Colonic mucosa (tissue), 4 donors: ENCODE measurements at places on chromosomes 13 and 19. TPM values are rescaled to one million over a fixed set of nuclear protein-coding genes. Genes with fewer than 3 reads are reported as not detected.

Gene SLC39A3
- total RNA-seq, result 34.3 TPM

GRCh38 chr19:35671818-35672217, 5.5 kb downstream of the UPK1A start:
- peaks cover 18% of the 10 kb centered on the region for H3K27me3 ChIP-seq
- H3K4me3 ChIP-seq, result no peak overlapping the region
- no peaks in the 10 kb centered on the region for H3K4me1 ChIP-seq
- no peaks in the 10 kb centered on the region for H3K36me3 ChIP-seq
- no peak for DNase-seq

DNA sequence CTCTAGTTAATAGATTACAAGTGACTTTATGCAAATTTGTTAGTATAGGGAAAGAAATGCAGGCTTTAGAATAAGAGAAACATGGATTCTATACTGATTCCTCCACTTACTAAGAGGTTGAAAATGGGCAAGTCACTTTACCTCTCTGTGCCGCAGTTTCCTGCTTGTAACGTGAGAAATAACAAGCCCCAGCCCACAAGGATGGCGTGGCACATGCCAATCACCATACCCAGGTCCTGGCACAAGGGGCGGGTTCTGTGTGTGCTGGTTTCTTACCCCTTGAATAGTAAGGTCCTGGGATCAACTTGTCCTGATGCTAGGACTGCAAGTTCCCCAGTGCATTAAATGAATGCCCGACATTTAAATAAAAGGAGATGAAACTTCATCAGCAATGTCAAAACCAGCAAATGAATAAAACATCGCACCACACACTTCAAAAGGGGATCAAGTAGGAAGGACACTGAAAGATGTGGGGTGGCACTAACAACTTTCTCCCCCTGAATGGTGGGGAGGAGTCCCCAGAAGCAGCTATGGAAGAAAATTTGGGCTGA, 7.9 kb upstream of the SIGLEC9 start:
- no peak overlapping the region for H3K27ac ChIP-seq
- no peaks in the 10 kb centered on the region for H3K36me3 ChIP-seq
- no peak overlapping the region for H3K4me3 ChIP-seq

GRCh38 chr19:18846862-18847548, 15.2 kb downstream of the UPF1 start:
- H3K27ac ChIP-seq, result no peak overlapping the region
- H3K27me3 ChIP-seq, result no peaks in the 10 kb centered on the region
- H3K4me3 ChIP-seq, result no peak overlapping the region

- no peaks in the 10 kb centered on the region for H3K36me3 ChIP-seq
- no peaks in the 10 kb centered on the region for H3K27me3 ChIP-seq
- no peaks in the 10 kb centered on the region for H3K4me1 ChIP-seq
- no peak overlapping the region for H3K4me3 ChIP-seq
- no peak for DNase-seq
Observed at GRCh38 chr13:41117869-41118268, 14.7 kb downstream of the KBTBD6 start.

Gene ZNF181
- total RNA-seq, result 6.2 TPM

Gene B3GNT3
- total RNA-seq, result 108 TPM

- no peak overlapping the region for H3K27ac ChIP-seq
- no peaks in the 10 kb centered on the region for H3K4me1 ChIP-seq
- DNase-seq, result no peak
- no peaks in the 10 kb centered on the region for H3K36me3 ChIP-seq
- no peak overlapping the region for H3K4me3 ChIP-seq
Observed at GRCh38 chr19:16248380-16249023, 50.8 kb downstream of the AP1M1 start.

GRCh38 chr13:29227576-29227975, 367.9 kb downstream of the SLC7A1 start:
- H3K4me1 ChIP-seq, result no peaks in the 10 kb centered on the region
- H3K4me3 ChIP-seq, result no peak overlapping the region
- no peak for DNase-seq
- H3K27ac ChIP-seq, result no peak overlapping the region
- no peaks in the 10 kb centered on the region for H3K36me3 ChIP-seq
- H3K27me3 ChIP-seq, result no peaks in the 10 kb centered on the region

Gene BEST2
- total RNA-seq, result 22.6 TPM

Gene LDLR
- total RNA-seq, result 65.0 TPM

Gene PRR22
- 5.7 TPM for total RNA-seq

GRCh38 chr13:19810996-19811881, 28.5 kb upstream of the PSPC1 start:
- no peaks in the 10 kb centered on the region for H3K36me3 ChIP-seq
- no peak overlapping the region for H3K27ac ChIP-seq
- H3K27me3 ChIP-seq, result no peaks in the 10 kb centered on the region
- no peaks in the 10 kb centered on the region for H3K4me1 ChIP-seq
- H3K4me3 ChIP-seq, result no peak overlapping the region
- no peak for DNase-seq

GRCh38 chr19:19459707-19460251, 54.3 kb downstream of the GATAD2A start:
- no peak overlapping the region for H3K4me3 ChIP-seq
- no peak for DNase-seq
- H3K27me3 ChIP-seq, result no peaks in the 10 kb centered on the region
- H3K4me1 ChIP-seq, result peaks cover 50% of the 10 kb centered on the region
- peak overlapping the region; percentile 74 for H3K27ac ChIP-seq

DNA sequence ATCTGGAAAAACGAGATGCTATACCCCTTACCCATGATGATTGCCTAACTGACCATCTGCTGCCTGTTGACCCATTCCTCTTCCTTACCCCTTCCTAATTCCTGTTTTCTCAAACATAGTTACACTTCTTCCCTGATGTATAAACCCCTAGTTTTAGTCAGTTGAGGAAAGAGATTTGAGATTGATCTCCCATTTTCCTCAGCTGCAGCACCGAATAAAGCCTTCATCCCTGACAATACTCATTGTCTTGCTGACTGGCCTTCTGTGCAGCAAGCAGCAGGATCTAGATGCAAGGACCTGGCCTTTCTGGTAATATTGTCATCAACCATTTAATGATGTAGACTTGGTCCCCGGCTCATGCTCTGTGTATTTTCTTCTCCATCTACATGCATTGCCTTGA, 999 bp upstream of the ZNF264 start:
- peaks cover 7% of the 10 kb centered on the region for H3K36me3 ChIP-seq
- no peaks in the 10 kb centered on the region for H3K27me3 ChIP-seq
- no peak overlapping the region for H3K27ac ChIP-seq

Gene TMC4
- total RNA-seq, result 165 TPM

- no peaks in the 10 kb centered on the region for H3K4me1 ChIP-seq
- H3K27me3 ChIP-seq, result no peaks in the 10 kb centered on the region
- H3K27ac ChIP-seq, result no peak overlapping the region
- H3K4me3 ChIP-seq, result no peak overlapping the region
Observed at GRCh38 chr13:80550971-80551441, 210.1 kb upstream of the SPRY2 start.

- H3K4me1 ChIP-seq, result no peaks in the 10 kb centered on the region
- no peaks in the 10 kb centered on the region for H3K27me3 ChIP-seq
- H3K27ac ChIP-seq, result no peak overlapping the region
- DNase-seq, result no peak
Observed at GRCh38 chr13:27775943-27776342, 16.3 kb upstream of the GSX1 start.

Gene GSX1
- total RNA-seq, result not detected

DNA sequence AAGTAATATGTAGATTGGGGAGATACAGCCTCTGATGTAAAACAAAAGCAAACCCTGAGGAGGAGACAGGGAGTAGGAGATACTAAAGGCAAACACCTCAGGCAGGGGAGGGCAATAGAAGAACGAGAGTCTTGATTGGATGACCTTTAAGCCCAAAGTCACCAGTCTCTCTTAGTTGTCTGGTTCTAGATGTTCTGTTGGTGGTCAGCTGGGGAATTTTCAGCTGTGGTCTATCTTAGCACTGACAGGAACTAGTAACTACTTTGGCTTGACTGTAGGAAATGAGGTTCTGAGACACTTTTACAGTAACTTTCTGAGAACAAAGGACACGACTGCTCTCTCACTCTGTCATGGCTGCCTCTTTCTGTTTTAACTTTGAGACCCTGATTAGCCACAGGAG, 290.7 kb upstream of the MIR17HG start:
- H3K27ac ChIP-seq, result no peak overlapping the region
- no peaks in the 10 kb centered on the region for H3K36me3 ChIP-seq
- no peaks in the 10 kb centered on the region for H3K4me1 ChIP-seq
- H3K4me3 ChIP-seq, result no peak overlapping the region
- H3K27me3 ChIP-seq, result no peaks in the 10 kb centered on the region

Gene ZNF180
- total RNA-seq, result 7.3 TPM

GRCh38 chr19:6041071-6041470, 63.1 kb upstream of the RANBP3 start:
- H3K4me1 ChIP-seq, result no peaks in the 10 kb centered on the region
- no peak for DNase-seq
- no peak overlapping the region for H3K4me3 ChIP-seq
- H3K27ac ChIP-seq, result no peak overlapping the region
- H3K27me3 ChIP-seq, result no peaks in the 10 kb centered on the region

DNA sequence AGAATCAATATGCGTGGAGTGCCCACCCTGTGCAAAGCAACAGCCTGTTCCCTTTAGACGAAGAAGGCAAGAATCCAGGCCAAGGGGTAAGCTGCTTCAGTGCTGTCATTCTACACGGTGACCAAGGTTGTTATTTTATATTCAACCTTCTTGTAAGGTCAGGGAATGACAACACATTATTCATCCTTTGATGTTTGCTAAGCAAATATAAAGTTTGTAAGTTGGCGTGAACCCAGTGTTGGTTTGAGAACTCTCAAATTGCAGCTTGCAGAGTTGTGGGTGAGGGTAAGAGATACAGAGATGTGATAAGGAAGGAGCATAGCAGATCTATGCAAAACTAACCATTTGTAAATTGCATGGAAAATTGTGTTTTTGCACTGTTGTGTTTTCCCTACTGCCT, 436.7 kb downstream of the FGF9 start:
- no peaks in the 10 kb centered on the region for H3K4me1 ChIP-seq
- no peak overlapping the region for H3K27ac ChIP-seq
- no peak overlapping the region for H3K4me3 ChIP-seq
- H3K27me3 ChIP-seq, result no peaks in the 10 kb centered on the region
- DNase-seq, result peak; percentile 47
- H3K36me3 ChIP-seq, result no peaks in the 10 kb centered on the region

GRCh38 chr19:3474010-3474409, 6.3 kb downstream of the SMIM24 start:
- no peaks in the 10 kb centered on the region for H3K27me3 ChIP-seq
- H3K4me3 ChIP-seq, result no peak overlapping the region
- peak; percentile 80 for DNase-seq
- H3K36me3 ChIP-seq, result no peaks in the 10 kb centered on the region
- H3K27ac ChIP-seq, result no peak overlapping the region

DNA sequence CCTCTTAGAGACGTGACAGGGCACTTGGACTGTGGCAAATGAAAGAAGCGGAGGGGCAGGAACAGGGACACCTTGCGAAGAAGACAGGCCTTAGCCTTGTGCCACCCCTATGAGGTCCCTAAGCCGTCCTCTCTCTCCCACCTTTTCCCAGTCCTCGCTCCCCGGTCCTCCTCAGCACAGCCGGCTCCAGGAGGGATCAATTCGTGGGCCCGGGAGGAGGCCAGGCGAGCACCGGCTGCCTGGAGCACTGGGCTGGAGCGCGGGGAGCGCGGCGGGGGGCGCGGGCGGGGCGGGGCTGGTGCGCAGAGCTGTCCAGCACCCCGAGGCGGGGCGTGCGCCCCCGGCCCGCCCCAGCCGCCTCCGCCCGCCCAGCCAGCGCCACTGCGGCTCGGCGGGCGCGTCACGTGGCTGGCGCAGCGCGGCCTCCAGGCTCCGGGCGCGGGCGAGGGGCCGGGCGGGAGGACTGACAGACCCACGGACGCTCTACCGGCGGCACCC, at the start of gene LRP3:
TSS of gene LRP3 (plus strand) at position 466 of the 498 bp plus-strand sequence. CDS start 456 bp downstream, outside the sequence.
- no peaks in the 10 kb centered on the region for H3K36me3 ChIP-seq
- no peaks in the 10 kb centered on the region for H3K27me3 ChIP-seq
- H3K27ac ChIP-seq, result no peak within 1 kb of the TSS
- no peaks in the 10 kb centered on the region for H3K4me1 ChIP-seq

Gene CPT1C
- 1.2 TPM for total RNA-seq

DNA sequence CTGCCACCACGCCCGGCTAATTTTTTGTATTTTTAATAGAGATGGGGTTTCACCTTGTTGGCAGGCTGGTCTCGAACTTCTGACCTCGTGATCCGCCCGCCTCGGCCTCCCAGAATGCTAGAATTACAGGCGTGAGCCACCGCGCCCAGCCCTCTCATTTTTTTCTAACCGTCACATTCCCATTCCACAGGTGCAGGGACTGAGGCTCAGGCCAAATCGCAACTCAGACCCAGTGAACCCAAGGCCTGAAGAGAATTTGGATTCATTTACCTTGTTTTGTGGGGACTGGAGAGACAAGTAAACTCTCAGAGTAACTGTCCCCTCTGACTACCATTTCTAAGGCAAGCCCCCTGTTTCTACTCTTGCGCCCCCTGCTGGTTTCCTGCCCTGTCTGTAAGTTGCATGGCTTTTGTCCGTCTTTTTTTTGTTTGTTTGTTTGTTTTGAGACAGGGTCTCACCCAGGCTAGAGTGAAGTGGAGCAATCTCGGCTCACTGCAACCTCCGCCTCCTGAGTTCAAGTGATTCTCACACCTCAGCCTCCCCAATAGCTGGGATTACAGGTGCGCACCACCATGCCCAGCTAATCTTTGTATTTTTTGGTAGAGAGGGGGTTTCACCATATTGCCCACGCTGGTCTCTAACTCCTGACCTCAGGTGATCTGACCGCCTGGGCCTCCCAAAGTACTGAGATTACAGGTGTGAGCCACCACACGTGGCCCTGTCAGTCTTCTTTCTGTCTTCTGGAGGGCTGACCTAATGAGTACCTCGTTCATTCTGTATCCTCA, 2.3 kb upstream of the STRN4 start:
- no peaks in the 10 kb centered on the region for H3K4me1 ChIP-seq
- DNase-seq, result peak; percentile 80
- no peaks in the 10 kb centered on the region for H3K36me3 ChIP-seq
- no peaks in the 10 kb centered on the region for H3K27me3 ChIP-seq
- H3K4me3 ChIP-seq, result no peak overlapping the region

GRCh38 chr13:90427322-90428272, 919.9 kb upstream of the MIR17HG start:
- H3K27ac ChIP-seq, result no peak overlapping the region
- no peaks in the 10 kb centered on the region for H3K4me1 ChIP-seq
- H3K36me3 ChIP-seq, result no peaks in the 10 kb centered on the region
- no peak for DNase-seq
- H3K27me3 ChIP-seq, result no peaks in the 10 kb centered on the region
- no peak overlapping the region for H3K4me3 ChIP-seq

Gene ATP1A3
- 1.9 TPM for total RNA-seq

GRCh38 chr13:43864921-43865320, 14.6 kb downstream of the CCDC122 start:
- H3K36me3 ChIP-seq, result no peaks in the 10 kb centered on the region
- DNase-seq, result no peak
- H3K27ac ChIP-seq, result no peak overlapping the region
- no peak overlapping the region for H3K4me3 ChIP-seq
- no peaks in the 10 kb centered on the region for H3K4me1 ChIP-seq
- no peaks in the 10 kb centered on the region for H3K27me3 ChIP-seq

Gene CLDN10
- 0.64 TPM for total RNA-seq

- no peak overlapping the region for H3K27ac ChIP-seq
- H3K4me1 ChIP-seq, result no peaks in the 10 kb centered on the region
- no peak for DNase-seq
- no peak overlapping the region for H3K4me3 ChIP-seq
Observed at GRCh38 chr13:44292545-44292944, 81.1 kb upstream of the SERP2 start.
